ENCODE measurements at places on chromosomes 1 and 21.

DNA sequence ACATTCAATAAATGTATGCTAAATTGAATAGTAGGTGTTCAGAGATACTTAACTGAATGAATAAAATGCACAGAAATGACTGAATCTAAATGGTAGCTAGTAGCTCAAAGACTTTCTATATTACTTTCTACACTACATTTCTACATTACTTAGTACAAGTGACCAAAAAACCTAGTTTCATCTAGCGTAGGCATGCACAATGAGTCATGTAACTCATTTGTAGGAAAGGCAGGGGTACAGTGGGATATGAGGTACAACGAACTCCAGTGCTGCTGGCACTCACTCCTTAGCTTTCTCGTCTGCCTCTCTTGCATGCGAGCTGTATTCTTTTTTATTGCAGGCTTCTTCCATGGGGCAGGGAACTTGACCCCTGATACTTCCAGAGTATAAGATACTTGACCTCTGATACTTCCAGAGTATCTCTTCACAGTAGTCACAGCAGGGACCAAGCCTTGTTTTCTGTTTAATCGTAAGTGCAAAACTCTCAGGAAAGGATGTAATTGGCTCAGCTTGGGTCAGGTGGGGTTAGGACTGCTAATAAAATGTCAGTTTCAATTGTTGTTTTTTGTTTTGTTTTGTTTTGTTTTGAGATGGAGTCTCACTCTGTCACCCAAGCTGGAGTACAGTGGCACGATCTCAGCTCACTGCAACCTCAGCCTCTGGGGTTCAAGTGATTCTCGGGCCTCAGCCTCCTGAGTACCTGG, 4.9 kb upstream of the ATP2B4 start:
- no peak for DNase-seq

DNA sequence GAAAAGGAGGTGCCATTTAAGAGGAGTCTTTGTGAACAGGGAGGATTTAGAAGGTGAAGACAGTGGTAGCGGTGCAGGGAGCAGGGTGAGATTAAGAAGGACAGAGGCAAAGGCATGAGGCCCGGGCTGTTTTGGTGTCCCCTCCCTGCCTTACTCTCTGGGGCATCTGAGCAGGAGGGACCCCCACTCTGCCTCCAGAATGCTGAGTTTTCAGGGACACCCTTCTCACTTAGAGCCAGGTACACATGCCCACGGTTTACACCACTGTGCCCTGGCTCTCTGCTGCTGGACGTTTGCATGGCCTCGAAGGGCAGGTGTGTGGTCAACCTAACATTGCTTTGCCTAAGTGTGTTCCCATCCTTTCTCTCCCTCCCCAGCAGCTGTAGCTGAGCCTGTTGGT, 20.5 kb upstream of the PARP1 start:
- no peak for DNase-seq

GRCh38 chr1:193309936-193310475, 123.6 kb upstream of the B3GALT2 start:
- no peak for DNase-seq

GRCh38 chr1:51417496-51418383, 87.4 kb upstream of the TTC39A start:
- DNase-seq = no peak

DNA sequence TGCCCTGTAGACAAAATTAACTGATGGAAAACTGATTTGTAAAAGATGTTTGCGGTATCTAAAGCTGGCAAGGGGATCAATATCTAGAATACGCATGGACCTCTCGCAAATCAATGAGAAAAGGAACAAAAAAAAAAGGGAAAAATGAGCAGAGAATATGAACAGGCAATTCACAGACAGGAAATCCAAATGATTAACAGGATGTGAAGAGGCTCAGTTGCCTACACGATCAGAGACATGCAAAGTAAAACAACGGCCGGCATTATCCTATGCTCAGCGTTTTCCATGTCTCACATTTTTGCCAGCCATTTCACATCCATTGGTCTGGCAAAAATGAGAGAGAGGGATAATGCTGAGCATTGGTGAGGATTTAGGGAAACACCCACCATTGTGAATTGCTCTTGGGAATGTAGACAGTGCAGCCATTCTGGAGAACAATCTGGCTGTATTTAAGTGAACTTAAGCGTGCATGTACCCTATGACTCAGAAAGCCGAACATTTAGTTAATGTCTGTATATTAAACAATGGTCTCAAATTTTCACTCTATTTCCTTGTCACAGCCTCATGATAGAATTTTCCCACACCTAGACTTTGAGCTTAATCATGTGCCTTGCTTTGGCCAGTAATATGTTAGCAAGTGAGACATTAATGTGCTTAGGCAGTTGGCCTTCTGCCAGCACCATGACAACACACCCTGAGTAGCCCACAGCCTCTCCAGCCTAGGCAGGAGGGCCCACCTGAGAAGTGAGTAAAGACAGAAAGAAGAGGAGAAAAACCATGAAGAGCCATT, 61.0 kb upstream of the NBPF3 start:
- no peak for DNase-seq

GRCh38 chr1:167936068-167936929, at the start of gene DCAF6:
Gene DCAF6 (plus strand): TSS chr1:167936683. CDS start chr1:167936912, 229 bp downstream.
- DNase-seq = peak; percentile 99

- no peak for DNase-seq
These were observed 50.8 kb upstream of the ECE1 start for GRCh38 chr1:21341022-21341421.

- DNase-seq = peak; percentile 76
These were observed 7.0 kb upstream of the HEYL start for GRCh38 chr1:39646232-39647081.
